Stimulated activated CD8-positive, alpha-beta memory T cell treated with anti-CD3 and anti-CD28 coated beads, Interleukin-4, amount 100 ng/mL, for 1 hour (primary cell): ENCODE measurements at places on chromosomes 4 and X.

DNA sequence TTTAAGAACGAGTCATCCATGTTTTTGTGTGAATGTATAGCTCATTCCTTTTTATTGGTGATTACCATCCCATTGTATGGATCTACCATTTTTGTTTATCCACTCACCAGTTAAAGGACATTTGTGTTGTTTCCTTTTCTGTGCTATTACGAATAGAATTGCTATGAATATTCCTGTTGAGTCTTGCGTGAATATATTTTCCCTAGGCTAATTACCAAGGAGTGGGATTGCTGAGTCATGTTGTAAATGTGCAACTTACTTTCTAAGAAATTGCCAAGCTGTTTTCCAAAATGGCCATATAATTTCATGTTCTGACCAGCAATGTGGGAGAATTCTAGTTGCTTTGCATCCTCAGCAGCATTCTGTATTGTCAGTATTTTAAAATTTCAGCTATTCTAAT is 51.3 kb downstream of the YIPF6 start:
- DNase-seq, result no peak

DNA sequence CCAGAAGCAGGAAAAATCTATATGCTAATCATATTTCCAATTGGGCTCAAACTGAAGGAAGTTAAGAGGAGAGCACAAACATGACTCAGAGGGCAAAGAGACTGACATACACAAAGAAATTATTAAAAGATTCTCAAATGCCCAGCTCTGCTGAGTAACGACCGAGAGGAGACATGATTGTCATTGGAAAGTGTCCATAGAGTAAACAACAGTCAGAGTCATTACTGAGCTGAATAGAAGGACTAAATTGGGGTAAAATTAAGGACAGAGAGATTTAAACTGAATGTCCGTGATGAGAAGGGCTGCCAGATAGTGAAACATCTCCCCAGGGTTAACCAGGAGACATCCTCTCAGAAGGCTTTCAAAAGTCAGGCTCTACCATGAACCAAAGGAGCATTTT is 111.2 kb upstream of the GALNT7 start:
- DNase-seq, result no peak

DNA sequence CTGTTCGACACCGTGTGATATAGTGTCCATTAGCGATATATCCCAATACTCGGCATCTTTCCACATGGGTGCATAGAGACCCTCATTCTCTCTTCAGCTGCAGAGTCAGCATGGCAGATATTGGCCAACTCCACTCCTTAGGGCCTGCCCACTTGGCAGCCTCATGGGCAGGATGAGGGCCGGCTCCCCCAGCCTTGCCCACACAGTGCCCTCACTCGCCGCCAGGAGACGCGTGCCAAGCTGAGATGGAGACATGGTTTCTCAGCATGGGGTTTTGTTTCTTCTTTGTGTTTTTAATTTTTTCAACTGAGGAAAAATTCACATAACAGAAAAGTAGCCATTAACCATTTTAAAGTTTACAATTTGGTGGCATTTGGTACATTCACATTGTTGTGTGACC is 5.3 kb upstream of the PLXNA3 start:
- no peak for DNase-seq

DNA sequence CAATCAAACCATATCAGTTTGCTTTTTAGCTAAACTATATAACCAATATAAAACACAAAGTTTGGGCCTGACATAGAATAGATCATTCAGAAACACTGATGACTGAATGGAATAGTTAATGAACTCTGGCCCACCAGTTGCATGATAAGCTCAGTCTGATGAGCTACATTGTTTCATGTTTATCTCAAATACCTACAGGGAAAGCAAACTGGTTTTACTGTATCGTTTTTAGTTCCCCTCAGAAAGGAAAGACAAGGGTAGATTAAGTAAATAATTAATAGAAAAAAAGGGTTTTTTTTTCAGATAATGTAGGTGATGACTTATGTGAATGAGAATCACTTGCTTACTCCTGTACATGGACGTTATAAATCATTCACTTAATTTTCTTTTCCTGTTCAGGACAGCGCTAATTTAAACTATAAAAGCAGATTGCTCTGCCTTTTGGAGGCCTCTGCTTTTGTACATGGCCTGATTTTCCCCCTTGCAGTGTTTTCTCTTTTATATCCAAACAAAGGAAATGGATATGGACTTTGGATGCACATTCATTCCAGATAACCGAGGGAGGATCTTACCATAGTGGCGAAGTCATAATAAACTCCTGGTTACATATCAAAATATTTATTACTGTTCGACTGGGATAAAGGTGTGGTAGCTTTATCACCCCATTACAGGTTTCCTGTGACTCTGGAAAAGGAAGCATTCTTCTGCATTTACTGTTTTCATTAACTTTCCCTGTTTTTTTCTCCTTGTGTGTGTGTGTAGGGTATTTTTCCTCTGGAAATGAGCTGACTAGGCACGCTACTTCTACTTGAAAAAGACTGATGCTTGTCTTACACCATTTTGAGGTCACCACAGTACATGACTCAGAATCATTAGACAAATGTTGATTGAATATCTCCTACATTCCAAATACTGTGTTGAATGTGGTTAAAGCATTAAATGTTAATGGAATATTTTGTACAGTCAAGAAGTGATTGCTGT is 373.1 kb upstream of the HS3ST1 start:
- no peak for DNase-seq

- no peak for DNase-seq
These were observed 40.4 kb upstream of the CYP4V2 start for GRCh38 chr4:186150926-186151325.

DNA sequence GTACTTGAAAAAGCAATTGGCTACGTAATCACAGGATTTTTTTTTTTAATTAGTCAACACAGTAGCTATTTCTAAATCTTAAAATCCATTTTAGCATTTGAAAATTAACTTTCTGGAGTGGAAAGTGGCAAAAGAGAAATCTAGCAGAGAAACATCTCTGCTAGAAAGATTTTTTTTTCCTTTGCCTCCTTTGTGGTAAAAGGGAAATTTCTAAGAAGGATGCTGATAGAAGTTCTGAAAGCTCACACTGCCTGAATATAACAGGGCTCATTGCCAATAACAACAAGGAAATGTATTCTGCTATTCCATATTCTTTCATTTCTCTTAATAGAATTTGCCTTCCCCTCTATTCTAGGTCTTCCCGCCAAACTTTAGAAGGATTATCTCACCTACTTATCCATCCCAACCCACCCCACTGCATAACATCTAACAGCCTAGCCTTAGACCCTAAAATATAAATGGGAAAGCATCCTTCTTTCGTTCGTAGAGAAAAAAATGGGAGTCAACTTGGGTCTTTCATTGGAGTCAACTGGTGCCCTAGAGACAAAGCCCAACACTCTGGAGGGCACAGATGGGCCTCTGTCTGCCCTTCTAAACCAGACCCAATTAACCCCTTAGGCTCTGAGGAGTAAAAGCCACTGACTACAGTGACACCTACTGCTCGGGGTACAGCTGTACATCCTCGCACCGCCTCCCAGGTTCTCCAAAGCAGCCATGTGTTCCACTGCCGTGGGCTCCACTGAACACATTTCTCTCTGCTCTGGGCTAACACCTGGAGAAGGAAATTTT is 103.9 kb downstream of the MAML3 start:
- no peak for DNase-seq
